ENCODE measurements at places on chromosomes 7 and 10.

GRCh38 chr7:112064627-112065385, 141.4 kb downstream of the DOCK4 start:
- no peak for DNase-seq

- no peak for DNase-seq
Observed at GRCh38 chr10:36526033-36526432, 599.4 kb upstream of the ANKRD30A start.

- DNase-seq = no peak
Observed at GRCh38 chr10:98885378-98885777, 350.3 kb downstream of the HPSE2 start.

GRCh38 chr10:112370424-112370819, 3.5 kb upstream of the ACSL5 start:
- no peak for DNase-seq

GRCh38 chr7:83791737-83792136, 142.8 kb upstream of the SEMA3E start:
- no peak for DNase-seq

GRCh38 chr7:137545059-137545716, 201.7 kb upstream of the PTN start:
- DNase-seq = no peak

Measured in endothelial cell of umbilical vein (primary cell).